ENCODE measurements at places on chromosomes 2 and 18. TPM values are rescaled to one million over a fixed set of nuclear protein-coding genes. Genes with fewer than 3 reads are reported as not detected.

- no peaks in the 10 kb centered on the region for H3K4me1 ChIP-seq
- no peaks in the 10 kb centered on the region for H3K27me3 ChIP-seq
- no peak for DNase-seq
- no peak overlapping the region for H3K4me3 ChIP-seq
- no peaks in the 10 kb centered on the region for H3K36me3 ChIP-seq
Observed at GRCh38 chr2:76668279-76668678, 853.9 kb downstream of the LRRTM4 start.

- H3K27me3 ChIP-seq: no peaks in the 10 kb centered on the region
- no peak for DNase-seq
- H3K4me1 ChIP-seq: no peaks in the 10 kb centered on the region
- no peaks in the 10 kb centered on the region for H3K36me3 ChIP-seq
- no peak overlapping the region for H3K4me3 ChIP-seq
Observed at GRCh38 chr18:65607161-65607560, 143.7 kb upstream of the CDH7 start.

DNA sequence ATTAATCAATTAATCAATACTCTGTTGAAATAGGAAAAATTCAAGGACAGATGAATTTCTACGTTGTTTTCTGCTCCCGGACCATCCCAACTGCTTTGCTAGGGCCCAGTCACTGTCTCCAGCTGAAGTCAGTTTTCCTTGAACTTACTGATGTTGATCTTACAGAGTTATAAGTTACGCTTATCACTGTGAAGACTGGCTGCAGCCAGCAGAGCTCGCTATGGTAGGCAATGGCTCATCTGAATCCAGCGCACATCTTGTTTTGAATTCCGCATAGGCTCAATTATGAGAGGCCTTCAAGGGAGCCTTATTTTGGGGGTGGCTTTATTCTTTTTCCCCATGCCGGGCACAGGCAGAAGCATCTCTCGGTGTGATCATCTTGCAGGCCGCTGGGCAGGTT lies 2.7 kb downstream of the MC2R start:
- peaks cover 59% of the 10 kb centered on the region for H3K27me3 ChIP-seq
- no peak overlapping the region for H3K4me3 ChIP-seq
- H3K36me3 ChIP-seq: no peaks in the 10 kb centered on the region
- DNase-seq: no peak
- no peaks in the 10 kb centered on the region for H3K4me1 ChIP-seq

DNA sequence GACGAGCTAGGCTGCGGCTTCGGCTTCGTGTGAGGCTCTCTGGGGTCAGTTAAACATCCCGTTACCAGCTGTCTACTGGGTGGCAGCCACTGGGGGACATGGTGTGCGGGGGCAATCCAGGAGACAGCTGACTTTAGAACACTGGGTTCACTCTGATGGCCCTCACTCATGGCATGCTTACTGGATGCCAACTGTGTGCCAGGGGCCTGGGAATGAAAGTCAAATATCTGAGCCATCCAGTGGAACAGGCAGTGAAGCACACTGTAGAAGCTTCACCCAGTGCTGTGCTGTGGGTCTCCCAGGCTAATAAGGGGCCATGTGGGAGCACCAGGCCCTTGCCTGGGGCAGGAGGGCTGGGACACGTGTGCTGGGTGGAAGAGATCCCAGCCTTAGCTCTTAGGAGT lies 48.3 kb downstream of the GLI2 start:
- H3K27ac ChIP-seq: no peak overlapping the region
- no peaks in the 10 kb centered on the region for H3K36me3 ChIP-seq
- H3K27me3 ChIP-seq: no peaks in the 10 kb centered on the region

DNA sequence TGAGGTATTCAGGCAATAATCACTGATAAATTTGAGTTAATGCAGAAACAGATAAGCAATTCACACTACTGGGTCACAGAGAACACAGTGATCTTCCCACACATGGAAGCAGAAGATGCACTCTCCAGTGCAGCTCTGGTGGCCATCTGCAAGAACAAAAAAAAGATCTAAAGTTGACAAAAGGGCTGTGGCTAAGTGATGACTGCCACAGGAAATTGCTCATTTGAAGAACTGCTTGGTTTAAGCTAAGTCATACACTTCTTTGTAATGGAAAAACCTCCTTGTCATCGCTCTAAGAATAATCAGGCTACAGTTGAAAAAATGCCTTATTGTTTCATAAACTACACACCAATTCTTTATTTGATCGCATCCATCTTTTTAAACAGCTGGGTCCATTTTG lies 115.1 kb downstream of the DTNB start:
- no peak for DNase-seq
- no peaks in the 10 kb centered on the region for H3K4me1 ChIP-seq
- H3K36me3 ChIP-seq: no peaks in the 10 kb centered on the region
- no peak overlapping the region for H3K4me3 ChIP-seq

- no peak overlapping the region for H3K4me3 ChIP-seq
- H3K4me1 ChIP-seq: peaks cover 8% of the 10 kb centered on the region
- H3K27me3 ChIP-seq: no peaks in the 10 kb centered on the region
- no peak overlapping the region for H3K27ac ChIP-seq
- DNase-seq: no peak
Observed at GRCh38 chr2:180690611-180691010, 289.8 kb upstream of the UBE2E3 start.

GRCh38 chr2:107621186-107622165 lies 205.2 kb upstream of the RGPD4 start:
- no peaks in the 10 kb centered on the region for H3K36me3 ChIP-seq
- H3K4me1 ChIP-seq: no peaks in the 10 kb centered on the region
- no peak overlapping the region for H3K4me3 ChIP-seq
- H3K27me3 ChIP-seq: no peaks in the 10 kb centered on the region
- no peak overlapping the region for H3K27ac ChIP-seq

GRCh38 chr2:31397094-31397493 lies 17.4 kb downstream of the XDH start:
- H3K4me1 ChIP-seq: peaks cover 11% of the 10 kb centered on the region
- DNase-seq: no peak
- no peaks in the 10 kb centered on the region for H3K27me3 ChIP-seq
- no peak overlapping the region for H3K27ac ChIP-seq
- no peaks in the 10 kb centered on the region for H3K36me3 ChIP-seq

DNA sequence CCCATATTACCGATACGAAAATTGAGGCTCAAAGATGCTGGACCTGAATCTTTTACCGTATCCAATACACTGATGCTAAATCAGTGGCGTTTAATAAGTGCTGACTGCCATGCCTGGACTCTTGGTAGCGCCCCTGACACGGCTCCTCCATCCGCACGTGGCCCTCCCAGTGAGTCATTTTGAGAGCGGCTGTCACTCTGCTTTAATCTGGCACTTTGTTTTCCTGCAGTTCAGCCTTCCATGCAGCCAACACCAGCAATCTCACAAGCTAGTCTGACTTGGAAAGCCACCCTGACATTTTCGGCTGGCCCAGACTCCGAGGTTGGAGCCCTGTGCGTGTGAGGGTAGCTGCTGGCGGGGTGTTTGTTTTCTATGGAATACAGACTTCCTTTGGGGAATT lies 155.1 kb upstream of the LMAN1 start:
- DNase-seq: no peak
- peaks cover 26% of the 10 kb centered on the region for H3K4me1 ChIP-seq
- H3K4me3 ChIP-seq: no peak overlapping the region

DNA sequence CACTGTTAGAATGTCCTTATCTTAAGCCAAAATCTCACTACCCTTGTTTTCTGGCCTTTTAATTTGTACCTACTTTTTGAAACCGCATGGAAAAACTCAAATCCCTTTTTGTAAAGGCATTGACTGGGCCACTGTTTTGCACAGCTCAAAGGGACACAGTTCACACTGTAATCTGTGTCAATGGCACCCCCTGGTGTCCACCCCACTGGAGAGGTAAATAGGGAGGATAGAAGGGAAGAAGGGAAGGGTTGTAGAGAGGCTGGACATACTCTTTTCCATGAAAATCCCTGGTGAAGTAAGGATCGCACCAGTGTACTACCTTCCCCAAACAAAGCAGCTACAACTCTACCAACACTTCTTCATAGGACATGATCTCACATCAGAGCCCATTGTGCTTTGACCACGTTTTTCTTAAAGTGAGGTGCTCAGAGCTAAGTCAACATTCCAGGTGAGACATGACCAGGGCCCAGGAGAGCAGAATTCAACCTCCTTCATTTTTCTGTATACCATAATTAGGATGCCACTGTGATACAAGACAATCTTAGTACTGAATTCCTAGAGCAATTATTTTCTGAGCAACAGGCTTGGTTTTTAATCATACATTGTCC lies 92.4 kb upstream of the RMDN2 start:
- peak; percentile 90 for DNase-seq
- peaks cover 9% of the 10 kb centered on the region for H3K4me1 ChIP-seq
- no peaks in the 10 kb centered on the region for H3K36me3 ChIP-seq
- no peak overlapping the region for H3K4me3 ChIP-seq

DNA sequence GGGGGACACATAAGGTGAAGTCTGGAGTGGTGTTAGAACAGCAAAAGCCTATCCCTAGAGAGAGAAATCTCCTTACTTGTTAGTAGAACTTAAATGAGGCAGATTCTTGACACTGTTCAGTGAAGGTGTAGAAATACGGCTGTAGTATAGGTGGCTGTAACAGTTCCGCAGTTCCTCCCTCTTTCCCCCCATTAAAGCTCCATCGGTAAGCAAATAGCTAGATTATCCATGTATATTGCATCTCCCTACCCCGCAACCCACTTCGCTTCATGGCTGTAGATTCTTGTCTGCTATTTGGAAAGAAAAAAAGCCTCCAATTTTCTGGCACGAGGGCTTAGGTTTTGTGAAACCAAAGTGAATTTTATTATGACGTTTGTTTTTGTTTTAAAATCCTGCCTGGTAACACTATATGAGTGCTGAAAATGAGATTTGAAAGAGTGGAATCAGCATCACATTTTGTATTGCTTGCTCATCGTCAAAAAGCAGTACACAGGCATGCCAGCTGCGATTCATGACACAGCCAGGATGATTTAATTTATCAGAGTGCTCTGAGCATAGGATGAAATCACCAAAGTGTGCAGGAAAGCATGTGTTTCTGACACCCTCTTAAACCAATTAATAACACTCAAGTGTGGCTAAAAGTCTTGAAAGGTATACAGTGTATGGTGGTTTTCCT lies 1.4 kb downstream of the FAM171B start:
- DNase-seq: no peak
- H3K4me3 ChIP-seq: peak overlapping the region; percentile 82
- peak overlapping the region; percentile 49 for H3K27ac ChIP-seq
- H3K27me3 ChIP-seq: no peaks in the 10 kb centered on the region
- H3K36me3 ChIP-seq: peaks cover 14% of the 10 kb centered on the region
- peaks cover 36% of the 10 kb centered on the region for H3K4me1 ChIP-seq

- H3K4me1 ChIP-seq: no peaks in the 10 kb centered on the region
- DNase-seq: no peak
- no peaks in the 10 kb centered on the region for H3K27me3 ChIP-seq
- H3K36me3 ChIP-seq: no peaks in the 10 kb centered on the region
- no peak overlapping the region for H3K4me3 ChIP-seq
- H3K27ac ChIP-seq: no peak overlapping the region
Observed at GRCh38 chr2:118457951-118458350, 369.7 kb downstream of the INSIG2 start.

DNA sequence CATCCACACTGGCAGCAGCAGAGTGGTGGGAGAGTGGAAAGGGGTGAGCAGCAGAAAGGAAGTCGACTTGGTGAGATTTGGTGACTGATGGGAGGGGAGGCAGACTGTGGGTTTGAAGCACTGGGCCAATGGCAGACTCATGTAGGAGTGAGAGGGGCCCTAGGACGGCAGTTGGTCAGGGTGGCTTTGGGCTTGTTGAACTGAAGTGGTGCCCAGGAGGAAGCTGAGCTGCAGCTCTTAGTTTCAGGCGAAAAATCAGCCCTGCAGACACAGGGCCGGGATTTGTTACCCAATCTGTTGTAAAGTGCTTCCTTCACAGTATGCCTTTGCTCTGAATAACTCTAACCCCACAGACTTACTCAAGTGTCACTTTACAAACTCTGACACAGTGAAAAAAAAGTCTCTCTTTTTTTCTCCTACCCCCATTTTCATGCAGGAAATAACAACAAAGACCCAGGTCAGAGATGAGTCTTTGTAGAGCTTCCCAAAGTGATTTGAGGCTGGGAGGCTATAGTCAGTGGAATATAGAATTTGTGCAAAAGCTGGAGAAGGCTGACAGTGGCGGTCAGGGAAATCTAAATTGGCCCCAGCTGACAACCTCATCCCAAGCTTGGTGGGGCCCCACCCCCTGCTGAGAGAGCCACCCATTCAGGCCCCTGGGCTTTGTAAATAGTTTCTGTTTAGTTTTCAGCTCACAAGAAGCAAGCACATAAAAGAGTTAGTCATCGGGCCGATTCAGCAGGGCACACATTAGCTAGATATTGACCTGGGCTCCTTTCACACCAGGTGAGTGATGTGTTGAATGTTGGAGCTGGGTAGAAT lies 226.9 kb downstream of the VAPA start:
- no peak overlapping the region for H3K4me3 ChIP-seq
- peaks cover 37% of the 10 kb centered on the region for H3K4me1 ChIP-seq
- no peaks in the 10 kb centered on the region for H3K27me3 ChIP-seq
- peak; percentile 54 for DNase-seq

DNA sequence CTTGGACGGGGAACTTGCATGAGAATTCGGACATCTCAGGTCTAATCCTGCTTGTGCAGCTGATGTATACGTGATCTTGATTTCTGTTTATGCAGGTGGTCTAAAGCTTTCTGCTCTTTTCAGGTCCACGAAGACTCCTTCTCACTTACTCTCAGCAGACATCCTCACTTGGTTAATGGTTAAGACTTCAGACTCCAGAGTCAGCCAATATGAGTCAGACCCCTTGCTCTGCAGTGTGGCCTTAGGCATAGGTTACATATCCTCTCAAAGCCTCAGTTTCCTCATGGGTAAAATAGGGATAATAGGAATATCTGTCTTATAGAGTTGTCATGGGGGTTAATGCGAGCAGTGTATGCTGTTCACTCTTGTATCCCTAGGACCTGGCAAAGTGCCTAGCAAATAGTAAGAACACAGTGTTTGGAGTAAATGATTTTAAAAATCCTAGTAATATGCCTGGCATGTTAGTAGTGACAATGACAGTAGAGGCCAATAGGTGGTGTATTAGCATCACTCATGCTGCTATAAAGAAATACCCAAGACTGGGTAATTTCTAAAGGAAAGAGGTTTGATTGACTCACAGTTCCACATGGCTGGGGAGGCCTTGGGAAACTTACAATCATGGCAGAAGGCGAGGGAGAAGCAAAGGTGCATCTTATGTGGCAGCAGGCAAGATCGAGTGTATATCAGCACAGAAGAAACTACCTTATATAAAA lies 42.3 kb downstream of the XRCC5 start:
- peaks cover 60% of the 10 kb centered on the region for H3K36me3 ChIP-seq
- H3K4me1 ChIP-seq: no peaks in the 10 kb centered on the region
- DNase-seq: no peak
- no peak overlapping the region for H3K27ac ChIP-seq

DNA sequence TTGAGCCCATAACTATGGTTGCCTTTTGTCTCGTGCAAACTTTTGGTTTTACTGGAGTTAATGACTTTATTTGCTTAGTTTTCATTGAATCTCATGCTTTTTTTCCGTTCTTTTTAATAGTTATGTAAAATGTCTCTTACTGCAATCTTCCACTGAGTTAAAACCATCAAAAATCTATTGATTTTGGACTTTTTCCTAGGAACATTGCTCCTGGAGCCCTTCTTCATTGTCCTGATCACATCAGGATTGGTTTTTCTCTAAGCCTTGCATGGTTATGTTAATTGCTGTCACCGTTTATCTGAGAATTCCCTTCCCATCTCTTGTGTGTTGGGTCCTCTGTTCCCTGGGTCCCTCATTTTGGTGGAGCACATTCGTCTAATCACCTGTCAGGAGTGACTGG lies 125.5 kb downstream of the PARD3B start:
- no peak overlapping the region for H3K27ac ChIP-seq
- H3K27me3 ChIP-seq: no peaks in the 10 kb centered on the region
- no peak for DNase-seq
- H3K4me3 ChIP-seq: no peak overlapping the region
- H3K36me3 ChIP-seq: no peaks in the 10 kb centered on the region

CAPN14 gene
- 0.35 TPM for total RNA-seq

VAPA gene
- 227 TPM for total RNA-seq

DUSP19 gene
- 2.7 TPM for total RNA-seq
